Stimulated activated CD4-positive, alpha-beta T cell treated with anti-CD3 and anti-CD28 coated beads, Interleukin-15, amount 100 ng/mL, for 48 hours (primary cell): ENCODE measurements at places on chromosomes 12 and 14.

- peak; percentile 78 for DNase-seq
Measured at GRCh38 chr12:53508534-53509170, 1.4 kb upstream of the NPFF start.

DNA sequence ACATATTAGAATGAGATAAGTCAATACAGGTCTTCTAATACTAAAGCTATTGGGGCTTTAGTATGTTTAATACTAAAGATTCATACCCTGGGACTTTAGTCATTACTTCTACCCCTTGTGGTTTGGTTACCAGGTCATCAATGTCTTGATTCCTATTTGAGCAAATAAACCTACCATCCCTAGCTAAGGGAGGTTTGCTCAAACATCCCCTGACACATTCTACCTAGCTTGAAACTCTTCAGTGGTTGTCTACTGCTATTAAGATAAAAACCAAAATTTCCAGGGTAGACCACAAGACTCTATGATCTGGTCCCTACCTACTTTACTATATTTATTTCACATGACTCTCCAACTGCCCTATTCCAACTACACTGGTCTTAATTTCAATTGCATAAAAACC is 7.3 kb upstream of the C2CD5 start:
- DNase-seq, result no peak

- no peak for DNase-seq
Measured at GRCh38 chr14:28652782-28653181, 113.8 kb upstream of the FOXG1 start.

GRCh38 chr12:6370994-6371754 is 4.2 kb downstream of the SCNN1A start:
- no peak for DNase-seq

DNA sequence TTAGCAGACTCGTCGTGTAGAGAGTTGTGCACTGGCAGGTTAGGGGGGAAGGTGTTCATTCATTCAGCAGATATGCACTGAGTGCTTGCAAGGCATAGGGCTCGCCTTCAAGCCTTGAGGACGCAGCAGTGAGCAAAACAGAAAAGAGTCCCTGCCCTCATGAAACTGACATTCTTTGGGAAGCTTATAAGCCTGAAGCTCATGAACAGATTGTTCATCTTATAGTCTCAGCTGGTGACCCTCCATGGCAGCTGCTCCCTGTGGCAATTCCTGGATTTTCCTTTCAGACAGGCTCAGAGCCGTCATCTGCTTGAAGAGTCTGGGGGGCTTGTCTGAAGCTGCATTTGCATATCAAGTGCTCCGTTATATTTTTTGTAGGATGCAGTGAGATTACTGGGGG is 148.4 kb downstream of the PRKCH start:
- no peak for DNase-seq
